ENCODE measurements at places on chromosomes 7 and 10.

GRCh38 chr10:34098821-34099567, 716.1 kb downstream of the PARD3 start:
- no peak for DNase-seq

DNA sequence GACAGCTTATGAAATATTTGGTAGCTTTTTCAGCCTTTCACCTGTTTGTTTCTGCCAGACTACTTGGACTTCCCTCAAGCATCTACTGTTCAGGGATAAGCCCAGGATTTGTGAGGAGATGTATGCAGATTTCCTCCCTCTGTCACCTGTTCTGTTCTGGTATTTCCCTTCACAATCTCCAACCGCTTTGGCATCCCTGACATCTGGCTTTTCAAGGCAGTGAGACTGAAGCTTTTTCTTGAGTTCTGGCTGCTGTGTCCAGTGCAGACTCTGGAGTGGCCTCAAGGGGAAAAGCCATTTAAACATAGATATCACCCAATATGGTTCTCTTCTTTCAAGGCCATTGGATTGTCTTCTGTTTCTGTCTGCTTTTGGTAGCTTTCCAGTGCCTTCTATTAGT, 369.7 kb downstream of the LRMDA start:
- DNase-seq = no peak

GRCh38 chr10:14696821-14697220, 77.9 kb downstream of the FAM107B start:
- no peak for DNase-seq

DNA sequence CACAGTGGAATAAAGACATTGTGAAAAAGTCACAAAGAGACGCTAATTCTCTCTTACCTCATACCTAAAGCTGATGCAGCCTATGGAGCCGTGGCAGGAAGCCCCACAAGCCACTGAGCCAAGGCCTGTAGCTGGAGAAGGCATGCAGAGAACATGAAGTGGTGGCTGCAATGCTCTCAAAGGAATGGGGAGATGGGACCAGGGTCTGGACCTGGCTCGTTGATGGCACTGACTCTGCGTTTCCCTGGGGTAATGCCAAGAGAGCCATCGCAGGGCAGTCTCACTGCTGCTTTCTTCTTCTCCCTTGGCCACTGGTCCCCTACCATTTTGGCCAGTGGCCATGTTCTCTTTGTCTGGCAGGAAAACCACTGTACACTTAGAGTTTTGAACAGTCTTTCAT, 329.9 kb upstream of the ZMIZ1 start:
- no peak for DNase-seq

DNA sequence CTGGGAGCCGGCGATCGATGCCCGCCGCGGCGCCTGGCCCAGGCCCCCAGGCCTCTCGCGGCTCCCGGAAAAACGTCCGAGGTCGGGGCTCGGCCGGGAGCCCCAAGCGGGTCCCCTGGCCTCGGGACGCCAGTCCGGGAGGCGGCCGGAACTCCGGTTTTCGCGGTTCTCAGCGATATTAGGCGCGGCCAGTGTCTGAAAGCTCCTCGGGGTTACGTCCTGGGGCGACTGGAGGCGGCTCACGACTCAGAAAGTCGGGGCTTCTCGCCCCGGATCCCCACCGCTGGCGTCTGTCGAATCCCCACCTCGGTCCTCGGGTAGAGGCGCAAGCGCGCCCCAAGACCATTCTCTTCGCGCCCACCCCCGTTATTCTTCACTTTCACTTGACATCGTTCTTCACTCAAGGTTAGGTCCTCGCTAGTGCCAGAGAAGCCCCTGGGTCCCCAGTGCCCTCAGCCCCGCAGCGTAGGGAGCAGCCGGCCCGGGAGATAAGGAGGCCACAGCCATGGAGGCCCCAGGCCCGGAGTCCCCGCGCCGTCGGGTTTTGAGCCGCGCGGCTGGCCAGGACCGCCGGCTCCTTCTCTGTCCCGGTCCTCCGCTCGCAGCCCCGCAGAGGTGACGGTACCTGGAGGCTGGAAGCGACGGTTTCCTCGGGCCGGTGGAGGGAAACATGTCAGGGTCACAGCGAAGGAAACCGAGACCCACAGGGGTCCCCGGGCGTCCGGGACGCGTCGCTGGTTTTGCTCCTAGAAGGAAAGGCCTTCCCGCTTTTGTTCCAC, 35.2 kb upstream of the EBLN1 start:
- no peak for DNase-seq

DNA sequence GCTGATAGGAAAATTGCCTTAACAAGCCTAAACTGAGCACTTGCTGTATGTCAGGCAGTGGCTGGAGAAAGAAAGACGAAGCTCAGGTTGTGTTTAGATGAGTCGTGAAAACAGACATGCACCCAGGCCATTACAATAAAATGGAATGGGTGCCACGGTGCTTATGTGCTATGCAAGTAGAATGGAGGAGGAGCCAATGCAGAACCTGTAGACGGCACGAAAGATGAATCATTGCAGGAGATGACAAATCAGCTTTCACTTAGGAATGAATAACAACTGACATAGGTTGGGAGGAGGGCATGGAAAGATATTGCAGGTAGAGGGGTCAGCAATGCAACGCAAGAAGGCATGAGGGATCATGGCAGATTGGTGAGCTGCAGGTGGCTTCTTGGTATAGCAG, 61.2 kb upstream of the ARHGAP21 start:
- DNase-seq = no peak

DNA sequence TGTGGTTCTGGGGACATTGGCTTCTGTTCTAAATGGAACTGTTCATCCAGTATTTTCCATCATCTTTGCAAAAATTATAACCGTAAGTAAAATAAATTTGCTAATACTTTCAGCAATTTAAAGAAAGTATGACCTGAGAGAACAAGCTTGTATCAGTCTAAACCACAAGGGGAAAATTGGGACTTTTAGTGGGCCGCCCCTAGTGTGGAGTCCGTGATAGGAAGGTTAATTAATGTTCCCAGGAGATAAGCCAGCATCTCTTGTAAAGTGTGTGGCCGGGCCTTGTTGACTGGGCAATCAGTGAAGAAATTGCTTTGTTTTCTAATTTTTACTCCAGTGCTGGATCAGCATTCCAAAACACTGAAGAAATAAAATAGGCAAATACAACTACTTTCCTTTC, 83.0 kb downstream of the ABCB5 start:
- no peak for DNase-seq

DNA sequence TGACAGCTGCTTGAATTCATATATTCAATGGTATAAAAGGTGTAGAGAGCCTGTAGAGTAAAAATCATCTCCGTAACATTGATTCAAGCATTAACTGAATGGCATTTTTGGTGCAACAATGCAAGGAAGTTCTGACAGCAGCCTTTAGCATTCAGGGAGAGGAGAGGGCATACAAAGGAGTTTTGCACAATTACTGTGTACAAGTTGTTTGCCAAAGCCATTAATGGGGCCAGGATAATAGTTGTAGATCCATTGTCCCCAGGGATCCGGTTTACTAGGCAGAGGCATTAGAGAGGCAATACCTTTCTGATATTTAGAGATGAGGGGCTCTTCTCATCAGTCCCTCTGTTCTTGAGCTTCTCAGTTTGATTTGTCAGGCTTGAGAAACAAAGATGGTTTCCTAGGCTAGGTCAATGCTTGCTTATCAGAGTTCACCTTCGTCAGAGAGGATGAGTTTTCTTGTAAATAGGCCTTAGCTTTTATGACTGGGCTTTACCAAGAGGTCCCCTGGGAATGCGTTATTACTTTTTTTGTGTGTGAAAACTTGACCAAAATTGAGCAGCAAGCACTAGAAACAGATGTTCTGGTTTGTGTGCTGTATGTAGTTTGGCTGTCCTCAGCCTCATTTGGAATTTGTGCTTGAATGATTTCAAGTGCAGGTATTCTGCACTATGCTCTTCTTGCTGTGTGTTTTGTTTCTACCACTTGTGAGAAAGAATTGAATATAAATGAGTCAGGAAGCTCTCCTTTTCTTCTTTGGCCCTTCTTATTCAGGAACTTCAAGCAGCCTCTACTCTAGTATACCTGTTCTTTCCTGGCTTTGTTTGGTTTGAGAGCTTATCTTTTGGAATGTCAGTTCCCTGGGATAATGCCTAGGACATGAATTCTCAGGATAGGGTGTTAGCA, 32.0 kb downstream of the SND1 start:
- DNase-seq = peak; percentile 27

GRCh38 chr7:159013825-159014289, 130.8 kb downstream of the VIPR2 start:
- DNase-seq = no peak

GRCh38 chr7:37248396-37248861, 200.2 kb downstream of the ELMO1 start:
- no peak for DNase-seq
